EH (cell line): ENCODE measurements at places on chromosomes 5 and 9.
A peak's percentile ranks its signal among the peaks of the same experiment; 100 is the strongest.

- DNase-seq, result no peak
These were observed 62.3 kb downstream of the AP3B1 start for GRCh38 chr5:78232163-78232562.

DNA sequence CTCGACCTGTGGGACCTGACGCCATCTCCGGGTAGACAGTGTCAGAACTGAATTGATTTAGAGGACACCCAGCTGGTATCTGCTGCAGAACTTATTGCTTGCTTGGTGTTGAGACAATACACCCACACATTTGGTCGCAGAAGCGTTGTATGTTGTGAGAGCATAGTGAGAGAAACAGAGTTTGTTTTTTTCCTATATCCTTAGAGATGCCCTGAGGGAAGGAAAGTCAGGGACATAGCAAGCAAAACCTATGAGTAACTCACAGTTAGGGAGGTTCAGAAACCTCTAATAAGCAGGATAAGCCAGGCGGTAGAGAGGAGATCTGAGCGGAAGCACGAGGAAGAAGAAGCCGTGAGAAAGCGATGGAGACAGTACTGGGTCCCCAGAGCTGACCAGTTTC, 59.8 kb downstream of the PTCD2 start:
- DNase-seq, result peak; percentile 88

DNA sequence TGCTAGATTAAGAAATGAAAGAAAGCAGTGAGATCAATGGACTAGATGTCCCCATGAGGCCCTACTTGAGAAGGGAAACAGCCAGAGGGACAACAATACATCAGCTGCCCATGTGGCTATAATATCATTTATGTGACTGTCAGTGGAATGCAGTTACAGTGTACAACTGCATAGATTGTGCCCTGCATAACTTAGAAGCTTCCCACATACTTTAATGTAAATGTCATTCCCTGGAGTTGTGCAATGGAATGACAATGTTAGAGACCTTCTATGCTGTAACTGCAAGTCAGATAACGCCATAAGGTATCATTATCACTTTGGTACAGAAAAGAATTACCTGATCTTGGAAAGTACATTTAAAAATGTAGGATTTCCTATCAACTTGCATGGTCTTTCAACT, 67.4 kb downstream of the FBN2 start:
- DNase-seq, result peak; percentile 83

DNA sequence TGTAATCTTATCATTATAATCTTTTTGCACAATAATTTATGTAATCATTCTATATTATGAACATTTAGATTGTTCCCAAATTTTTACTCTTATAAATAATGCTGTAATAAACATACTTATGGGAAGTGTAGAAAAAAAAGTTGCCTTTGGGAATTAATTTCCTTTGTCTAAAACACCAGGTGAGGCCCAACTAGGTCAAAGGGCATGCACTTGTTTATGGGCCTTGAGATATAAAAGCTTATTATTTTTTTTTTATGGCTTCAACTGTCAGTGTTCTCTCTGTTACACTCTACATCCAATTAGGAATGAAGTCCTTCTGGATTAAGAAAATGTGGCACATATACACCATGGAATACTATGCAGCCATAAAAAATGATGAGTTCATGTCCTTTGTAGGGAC, 6.5 kb upstream of the PRLR start:
- DNase-seq, result no peak

- no peak for DNase-seq
These were observed 9.1 kb upstream of the GNAQ start for GRCh38 chr9:78040726-78041125.

DNA sequence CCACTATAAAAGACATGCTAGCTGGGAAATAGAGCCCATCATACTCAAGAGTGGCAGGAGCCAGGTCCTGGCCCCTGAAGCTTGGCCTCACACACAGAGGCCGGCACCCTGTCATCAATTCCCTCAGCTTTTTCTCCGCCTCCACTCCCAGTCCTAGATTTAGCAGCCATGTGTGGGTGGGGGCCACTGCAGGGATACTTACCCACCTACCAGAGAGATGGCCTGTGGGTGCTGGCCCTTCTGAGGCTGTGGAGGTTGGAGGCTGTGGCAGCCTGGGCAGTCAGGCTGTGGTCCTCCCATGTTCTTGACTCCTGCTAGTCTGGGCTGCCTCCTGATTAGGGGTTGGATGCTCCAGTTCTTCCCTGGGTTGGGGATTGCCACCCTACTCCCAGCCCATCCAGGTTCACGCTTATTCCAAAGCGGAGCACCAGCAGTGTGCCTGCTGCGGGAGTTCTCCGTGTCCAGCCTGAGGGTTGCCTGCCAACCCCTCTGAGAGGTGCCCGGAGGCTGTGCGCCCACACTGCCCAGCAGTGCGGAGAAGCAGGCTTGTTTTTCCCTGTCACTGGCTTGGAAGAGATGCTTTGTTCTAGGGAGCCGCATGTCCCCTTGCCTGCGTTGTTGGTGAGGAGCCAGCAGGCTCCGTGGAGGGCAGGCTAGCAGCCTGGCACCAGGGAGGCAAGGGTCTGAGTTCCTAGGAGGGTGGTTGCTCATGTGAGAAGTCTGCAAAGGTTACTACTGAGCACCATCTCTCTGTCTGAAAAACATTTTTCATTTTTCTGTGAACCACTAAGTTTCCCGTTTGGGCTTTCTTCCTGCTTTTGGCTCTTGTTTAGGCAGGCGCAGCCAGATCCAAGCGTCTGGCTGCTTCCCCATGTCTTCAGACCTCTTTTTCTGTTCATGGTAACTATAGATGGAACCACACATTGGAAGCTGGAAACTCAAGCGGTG, 7.5 kb downstream of the SLC22A5 start:
- DNase-seq, result no peak

GRCh38 chr9:101995231-101995630, 256.8 kb upstream of the GRIN3A start:
- no peak for DNase-seq

DNA sequence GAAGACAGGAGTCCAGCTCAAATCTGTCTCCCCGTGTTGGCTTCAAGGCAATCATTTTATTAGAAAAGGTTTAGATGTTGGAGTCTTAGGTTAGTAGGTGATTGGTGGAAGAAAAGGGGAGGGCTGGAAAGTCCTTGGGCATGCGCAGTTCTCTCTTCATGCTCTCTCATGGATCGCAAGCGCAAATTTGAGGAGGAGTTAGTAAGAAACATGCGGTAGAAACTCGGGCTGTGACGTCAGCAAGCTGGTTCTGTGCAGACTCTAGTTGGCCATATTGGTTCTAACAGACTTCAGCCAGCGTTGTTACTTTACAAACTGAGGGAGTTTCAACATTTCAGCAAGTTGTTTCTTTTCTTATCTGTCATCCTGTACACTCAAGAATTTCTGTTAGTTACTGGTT, 392.2 kb downstream of the CDK5RAP2 start:
- DNase-seq, result no peak

DNA sequence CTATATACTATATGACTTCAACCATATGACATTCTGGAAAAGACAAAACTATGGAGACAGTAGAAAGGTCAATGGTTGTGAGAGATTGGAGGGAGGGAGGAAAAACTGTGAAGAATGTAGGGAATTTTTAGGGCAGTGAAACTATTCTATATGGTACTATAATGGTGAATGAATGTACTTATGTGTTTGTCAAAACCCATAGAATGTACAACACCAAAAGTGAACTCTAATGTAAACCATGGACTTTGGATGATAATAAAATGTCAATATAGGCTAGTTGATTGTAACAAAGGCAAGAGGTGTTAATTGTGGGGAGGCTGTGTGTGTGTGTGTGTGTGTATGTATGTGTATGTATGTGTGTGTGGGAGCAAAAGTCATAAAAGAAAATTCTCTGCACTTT, 10.8 kb upstream of the STOM start:
- no peak for DNase-seq

GRCh38 chr5:32021771-32022170, 152.3 kb downstream of the GOLPH3 start:
- DNase-seq, result no peak

DNA sequence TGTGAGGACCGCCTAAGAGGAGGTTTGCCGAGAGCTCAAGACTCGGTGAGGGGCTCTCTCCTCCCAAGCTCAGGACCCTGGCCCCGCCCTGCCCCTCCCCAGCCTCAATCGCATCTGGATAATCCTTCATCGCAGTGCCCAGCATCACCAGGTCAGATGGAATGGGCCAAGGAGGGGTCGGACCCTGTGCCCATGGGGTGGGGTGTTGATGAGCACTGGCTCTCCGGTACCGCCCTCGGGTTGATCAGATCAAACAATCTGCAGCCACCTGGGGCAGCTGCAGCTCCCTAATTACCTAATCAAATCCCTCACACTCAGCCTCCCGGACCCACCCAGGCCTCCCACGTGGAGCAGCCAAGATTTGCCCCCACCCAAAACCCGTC, 24.4 kb upstream of the TDRD7 start:
- no peak for DNase-seq

DNA sequence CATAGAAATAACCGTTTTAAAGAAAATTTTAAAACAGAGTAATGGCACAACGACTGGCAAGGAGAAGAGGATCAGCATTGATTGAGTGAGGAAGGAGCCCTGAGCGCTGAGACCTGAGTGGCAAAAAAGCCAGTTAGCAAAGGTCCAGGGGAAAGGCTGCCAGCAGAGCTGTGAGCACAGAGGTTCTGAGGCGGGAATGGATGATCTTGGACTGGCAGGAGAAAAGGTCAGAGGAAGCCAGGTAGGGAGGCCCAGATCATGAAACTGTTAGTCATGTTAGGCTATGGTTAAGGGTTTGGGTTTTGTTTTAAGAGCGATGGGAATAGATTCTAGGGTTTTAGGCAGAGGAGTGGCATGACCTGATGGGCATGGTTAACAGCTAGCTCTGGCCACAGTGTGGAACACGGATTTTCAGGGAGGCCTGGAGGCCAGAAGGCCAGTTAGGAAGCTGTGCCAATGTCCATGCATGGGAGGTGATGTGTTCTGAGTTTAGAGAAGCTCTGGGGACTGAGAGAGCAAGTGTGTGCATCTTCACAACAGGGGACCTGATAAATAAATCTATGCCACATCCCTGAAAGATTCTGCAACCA, 57.7 kb upstream of the GALNT10 start:
- no peak for DNase-seq

DNA sequence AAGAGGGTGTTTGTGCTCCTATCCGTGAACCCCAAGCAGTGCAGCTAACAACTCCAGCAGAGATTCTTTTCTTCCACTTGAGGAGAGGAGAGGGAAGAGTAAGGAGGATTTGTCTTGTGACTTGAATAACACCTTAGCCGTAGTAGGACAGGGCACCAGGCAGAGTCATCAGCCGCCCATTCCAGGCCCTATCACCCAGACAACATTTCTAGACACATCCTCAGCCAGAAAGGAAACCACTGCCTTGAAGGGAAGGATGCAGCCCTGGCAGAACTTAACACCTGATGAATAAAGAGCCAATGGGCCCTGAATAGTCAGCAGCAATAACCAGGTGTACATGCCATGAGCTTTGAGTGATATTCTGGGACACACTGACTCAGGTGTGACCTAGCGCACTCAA, 1013.0 kb upstream of the COX7C start:
- DNase-seq, result no peak

GRCh38 chr5:179791881-179792611, 1.7 kb upstream of the LTC4S start:
- DNase-seq, result no peak

DNA sequence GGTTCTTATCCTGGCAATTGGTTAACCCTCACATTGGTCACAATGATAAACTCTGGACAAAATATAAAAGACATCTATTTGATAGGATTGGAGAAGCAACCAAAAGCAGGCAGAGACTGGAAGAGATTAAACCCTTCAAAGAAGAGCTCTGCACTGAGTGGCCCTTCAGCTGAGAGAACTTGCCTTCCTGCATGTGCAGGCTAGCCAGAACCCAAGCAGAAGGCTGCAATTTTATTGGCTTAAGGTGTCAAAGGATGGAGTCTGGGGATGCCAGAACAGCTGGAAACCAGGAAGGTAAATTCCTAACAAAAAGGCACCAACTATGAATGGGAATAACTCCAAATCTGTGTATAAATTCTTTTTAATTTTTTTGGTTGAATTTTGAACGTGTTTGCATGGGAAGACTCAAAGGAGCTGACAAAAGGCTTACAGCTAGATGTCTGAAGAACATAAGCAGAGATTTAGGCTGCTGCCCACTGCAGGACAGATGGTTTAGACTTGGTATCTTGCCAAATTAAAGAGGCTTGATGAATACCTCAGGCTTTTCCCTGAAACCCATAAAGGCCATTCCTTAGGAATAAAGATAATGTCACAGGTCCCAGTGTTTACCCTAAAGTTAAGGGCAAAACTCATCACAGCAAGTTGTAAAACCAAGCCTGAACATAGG, 66.3 kb downstream of the NR2F1 start:
- DNase-seq, result peak; percentile 11

DNA sequence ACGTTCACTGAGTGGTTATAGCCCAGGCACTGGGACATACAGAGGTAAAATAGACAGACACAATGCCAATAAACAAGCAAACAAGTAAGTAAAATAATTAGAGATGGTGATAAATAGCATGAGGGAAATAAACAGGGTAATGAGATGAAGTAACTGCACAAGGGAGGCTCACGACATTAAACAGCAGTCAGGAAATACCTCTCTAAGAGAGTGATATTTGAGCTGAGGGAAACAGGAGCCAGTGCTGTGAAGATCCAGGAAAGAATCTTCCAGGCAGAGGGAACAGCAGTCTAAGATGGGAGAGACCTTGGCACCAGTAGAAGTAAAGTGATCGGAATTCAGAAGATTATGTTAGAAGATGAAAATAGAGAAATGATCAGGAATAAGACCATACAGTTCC, 279.4 kb downstream of the HINT1 start:
- no peak for DNase-seq

DNA sequence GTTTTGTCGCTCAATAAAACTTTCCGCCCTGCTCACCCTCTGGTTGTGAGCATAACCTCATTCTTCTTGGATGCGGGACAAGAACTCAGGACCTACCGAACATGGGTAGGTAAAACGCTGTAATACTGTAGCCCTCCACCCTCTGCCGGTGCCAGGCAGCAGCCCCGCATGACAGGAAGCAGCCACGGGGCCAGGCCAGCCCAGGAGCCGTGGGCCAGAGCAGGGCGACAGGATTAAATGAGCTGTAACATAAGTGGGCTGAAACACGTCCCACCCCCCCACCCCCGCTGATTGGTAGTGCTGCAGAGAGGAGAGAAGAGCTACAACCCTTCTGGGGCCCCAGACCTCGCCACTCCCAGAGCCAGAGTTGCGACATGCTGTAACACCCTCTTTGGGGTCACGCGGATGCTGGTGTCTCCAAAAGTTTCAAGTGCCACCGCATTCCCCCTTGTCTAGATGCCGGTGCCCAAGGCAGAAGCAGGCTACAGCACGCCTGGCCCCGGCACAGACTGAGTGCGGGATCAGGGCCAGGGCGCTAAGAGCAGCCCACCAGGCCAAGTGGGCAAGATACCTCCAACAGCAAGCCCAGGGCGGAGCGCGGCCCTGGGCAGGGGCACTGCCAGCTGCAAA, 81.8 kb downstream of the FBXW11 start:
- DNase-seq, result no peak

GRCh38 chr9:93194641-93195040, 10.7 kb downstream of the WNK2 start:
- no peak for DNase-seq

- peak; percentile 76 for DNase-seq
These were observed 70.2 kb upstream of the ALDH1A1 start for GRCh38 chr9:73023025-73023541.
